Foreskin keratinocyte (primary cell): ENCODE measurements at places on chromosomes 6 and 20. TPM values are rescaled to one million over a fixed set of nuclear protein-coding genes. Genes with fewer than 3 reads are reported as not detected.

DNA sequence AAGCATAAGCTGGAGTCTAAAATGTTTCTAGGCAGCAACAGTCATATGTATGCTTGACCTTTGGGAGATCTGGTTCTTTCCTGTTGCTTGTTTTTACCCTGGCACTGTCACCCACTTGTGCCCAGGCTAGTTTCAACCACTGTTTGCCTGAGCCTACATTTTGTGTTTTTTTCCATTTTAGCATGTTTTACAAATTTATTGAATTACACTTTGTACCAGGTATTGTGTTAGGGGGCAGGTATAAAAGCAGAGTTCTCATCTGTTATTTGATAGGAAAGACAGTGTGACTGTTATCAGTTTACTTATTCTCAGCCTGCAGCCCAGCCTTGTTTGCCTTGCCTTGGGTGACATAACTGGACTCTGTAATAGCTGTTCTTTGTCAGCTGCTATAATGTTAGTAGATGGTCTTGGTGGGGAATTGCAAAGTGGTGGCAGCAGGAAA is 147.0 kb downstream of the CDKAL1 start:
- DNase-seq = no peak

- DNase-seq = no peak
These were observed 108.0 kb downstream of the PRND start for GRCh38 chr20:4829514-4830215.

GRCh38 chr6:29762781-29763214 is 39.6 kb downstream of the HLA-F start:
- no peak for DNase-seq

DNA sequence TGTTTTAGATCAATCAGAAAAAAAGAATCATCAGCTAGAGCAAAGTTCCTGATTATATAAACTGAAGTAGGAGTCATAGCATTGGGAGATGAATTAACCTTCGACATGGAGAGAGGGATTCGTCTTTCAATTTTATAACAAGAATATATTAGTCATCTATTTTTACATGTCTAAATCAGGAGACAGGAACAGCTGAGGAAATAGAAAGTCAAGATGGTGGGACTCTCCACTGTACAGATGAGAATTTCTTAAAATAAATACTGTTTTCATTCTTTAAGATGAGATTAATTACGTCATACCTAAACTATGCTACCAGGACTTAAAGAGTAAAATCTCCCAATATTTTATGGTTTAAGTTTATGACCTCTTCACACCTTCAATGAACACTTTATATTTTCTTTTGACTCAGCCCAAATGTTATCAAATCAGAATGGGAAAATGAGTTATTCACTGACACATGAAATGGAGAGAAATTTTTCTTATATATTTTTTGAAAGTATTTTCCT is 1137.7 kb downstream of the EPHA7 start:
- no peak for DNase-seq

DNA sequence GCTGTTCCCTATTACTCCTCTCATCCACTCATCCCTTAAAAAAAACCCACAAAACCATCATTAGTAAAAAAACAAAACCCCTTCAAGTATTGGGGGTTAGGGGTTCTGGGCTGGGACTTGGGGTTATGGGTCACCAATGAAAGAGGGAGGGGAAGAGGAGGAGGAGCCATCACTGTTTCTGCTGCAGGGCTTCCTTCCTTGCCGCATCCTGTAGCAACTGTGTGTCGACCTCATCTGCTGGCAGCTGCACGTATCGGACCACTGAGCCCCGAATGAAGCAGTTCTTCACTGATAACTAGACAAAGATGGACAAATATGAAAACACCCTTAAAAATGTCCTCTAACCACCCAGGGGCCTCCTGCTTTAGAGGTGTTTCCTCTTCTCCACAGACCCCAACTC is 2.0 kb upstream of the VARS1 start:
- DNase-seq = no peak

DNA sequence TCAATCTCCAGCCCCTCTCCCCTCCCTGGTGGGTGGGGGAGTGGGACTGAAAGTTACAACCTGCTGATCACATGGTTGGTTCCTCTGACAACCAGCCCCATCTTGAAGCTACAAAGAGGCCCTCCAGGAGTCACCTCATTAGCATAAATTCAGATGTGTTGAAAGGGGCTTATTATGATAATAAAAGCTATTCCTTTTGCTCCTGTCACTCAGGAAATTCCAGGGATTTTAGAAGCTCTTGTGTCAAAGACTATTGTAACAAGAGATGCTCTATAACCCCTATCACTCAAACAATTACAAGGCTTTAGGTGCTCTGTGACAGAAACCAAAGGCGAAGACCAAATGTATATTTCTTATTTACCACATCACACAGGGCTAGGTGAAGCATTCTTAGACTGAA is 30.1 kb upstream of the MBOAT1 start:
- DNase-seq = no peak

DNA sequence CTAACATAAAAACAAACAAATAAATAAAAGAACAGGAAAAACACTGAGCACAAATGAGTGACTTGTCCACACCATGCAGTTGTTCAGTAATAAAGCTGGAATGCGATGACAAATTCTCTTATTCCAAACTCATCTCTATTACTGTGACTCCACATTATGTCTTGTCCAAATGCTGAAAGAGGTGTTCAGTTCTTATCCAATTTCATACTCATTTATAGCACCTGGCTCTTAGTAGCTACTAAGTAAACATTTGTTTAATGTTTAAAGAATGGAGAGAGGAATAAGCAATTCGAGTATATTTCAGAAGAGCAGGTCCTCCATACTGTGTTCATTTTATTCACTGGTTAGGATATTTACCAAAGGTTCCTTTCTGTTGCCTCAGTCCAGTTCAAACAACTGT is 439.0 kb upstream of the JAG1 start:
- DNase-seq = peak; percentile 59

GRCh38 chr6:75424618-75425548 is 68.7 kb downstream of the FILIP1 start:
- no peak for DNase-seq

GRCh38 chr6:31546339-31546957 is at the start of gene ATP6V1G2:
ATP6V1G2 (minus strand) TSS chr6:31546608; CDS start chr6:31546559, 49 bp downstream.
- peak; percentile 91 for DNase-seq

DNA sequence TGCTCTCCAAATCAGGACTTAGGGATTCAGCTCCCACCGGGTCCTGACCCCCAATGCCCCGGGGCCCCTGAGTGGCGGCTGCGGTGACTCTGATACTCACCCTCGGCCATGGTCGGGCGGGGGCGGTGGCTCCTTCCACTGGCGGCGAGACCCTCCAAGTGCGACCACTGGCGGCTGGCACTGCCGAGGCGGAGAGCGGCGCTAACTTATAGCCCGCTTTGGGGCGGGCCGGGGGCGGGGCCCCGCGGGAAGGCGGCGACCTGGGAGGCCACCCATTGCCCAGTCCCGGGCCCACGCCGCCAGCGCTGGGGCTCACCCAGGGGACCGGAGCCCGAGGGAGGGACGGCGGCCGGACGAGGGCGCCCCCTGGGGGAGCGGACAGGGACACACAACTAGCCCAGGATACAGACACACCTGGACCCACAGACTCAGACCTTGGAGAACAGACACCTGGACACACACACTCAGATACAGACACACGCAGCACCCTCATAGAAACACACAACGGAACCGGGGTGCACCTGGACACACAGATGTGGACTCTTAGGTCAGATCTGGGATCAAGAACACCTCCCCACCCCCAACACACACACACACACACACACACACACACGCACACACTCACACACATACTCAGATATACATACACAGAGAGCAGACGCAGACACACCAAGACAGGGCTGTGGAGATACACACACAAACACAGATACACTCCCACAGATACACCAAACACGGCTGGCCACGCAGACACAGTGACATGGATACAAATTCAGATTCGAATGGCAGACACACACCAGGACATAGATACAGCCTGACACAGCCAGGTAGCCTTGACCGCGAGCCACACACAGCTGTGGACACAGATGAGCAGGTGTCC is at the start of gene TGM2:
TSS of gene TGM2 (minus strand) at position 182 of the 877 bp plus-strand sequence. CDS start at position 110, 72 bp downstream.
- DNase-seq = peak; percentile 50

DNA sequence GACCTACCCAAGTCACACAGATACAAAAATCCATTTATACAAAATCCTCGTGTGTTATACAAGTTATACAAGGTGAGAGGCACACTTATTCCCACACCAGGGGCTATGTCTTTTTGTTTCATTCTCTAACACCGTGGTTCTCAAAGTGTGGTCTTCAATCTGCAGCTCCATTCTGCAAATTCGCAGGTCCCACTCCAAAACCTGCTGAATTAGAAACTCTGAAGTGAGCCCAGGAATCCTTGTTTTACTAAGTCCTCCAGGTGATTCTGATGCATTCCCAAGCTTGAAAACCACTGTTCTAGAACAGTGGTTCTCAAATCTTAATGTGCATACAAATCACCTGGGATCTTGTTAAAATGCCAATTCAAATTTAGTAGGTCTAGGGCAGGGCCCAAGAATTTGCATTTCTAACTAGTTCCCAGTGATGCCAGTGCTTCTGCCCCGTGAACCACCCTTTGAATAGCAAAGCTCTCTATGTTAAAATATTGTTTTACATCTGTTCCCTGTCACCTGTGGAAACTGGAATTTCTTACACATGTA is 35.1 kb downstream of the LRFN2 start:
- DNase-seq = no peak

GRCh38 chr20:32967961-32968457 is 36.2 kb downstream of the SUN5 start:
- DNase-seq = no peak

- no peak for DNase-seq
These were observed 24.5 kb downstream of the DTNBP1 start for GRCh38 chr6:15638373-15638772.

DNA sequence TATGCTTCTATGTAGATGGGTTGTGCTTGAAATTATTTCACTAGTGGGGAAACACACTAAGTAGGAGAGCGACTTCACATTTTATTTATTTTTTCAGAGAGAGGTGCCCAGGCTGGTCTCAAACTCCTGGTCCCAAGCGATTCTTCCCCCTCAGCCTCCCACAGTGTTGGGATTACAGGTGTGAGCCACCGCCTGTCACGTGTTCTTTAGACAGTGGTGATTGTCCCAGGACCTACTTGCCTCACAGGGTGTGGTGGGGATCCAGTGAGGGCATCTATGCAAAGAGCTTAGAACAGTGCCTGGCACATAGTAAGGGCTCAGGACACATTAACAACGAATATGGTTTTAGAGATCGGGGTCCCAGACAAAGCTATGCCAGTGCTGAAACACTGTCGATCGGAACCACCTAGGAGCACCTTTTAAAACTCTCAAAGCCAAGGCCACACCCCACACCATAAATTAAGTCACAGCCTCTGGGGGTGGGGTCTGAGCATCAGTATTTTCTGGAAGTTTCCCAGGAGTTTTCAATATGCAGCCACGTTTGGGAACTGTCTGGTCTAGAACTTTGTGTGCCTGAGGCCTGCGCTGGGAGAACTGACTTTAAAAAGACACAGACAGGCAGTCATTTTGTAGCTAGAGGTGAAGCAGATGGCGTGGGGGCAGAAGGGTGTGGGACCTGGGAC is 4.8 kb upstream of the BCAS4 start:
- no peak for DNase-seq

DNA sequence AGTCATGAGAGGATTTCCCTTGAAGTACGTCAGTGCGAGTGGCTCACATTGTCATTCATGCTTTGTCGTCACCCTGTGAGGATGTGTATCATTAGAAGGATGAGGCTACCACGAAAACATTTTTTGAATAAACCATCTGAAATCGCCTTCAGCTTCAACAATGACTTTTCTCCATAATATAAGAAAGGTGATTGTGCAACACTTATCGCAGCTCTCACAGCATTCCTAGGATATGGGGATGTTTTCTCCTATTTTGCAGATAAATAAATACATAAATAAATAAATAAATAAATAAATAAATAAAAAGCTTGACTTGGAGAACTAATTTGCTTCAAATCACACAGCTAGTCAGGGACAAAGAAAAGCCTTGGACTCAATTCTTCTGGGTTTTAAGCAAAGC is 326.5 kb downstream of the FOXA2 start:
- no peak for DNase-seq

DNA sequence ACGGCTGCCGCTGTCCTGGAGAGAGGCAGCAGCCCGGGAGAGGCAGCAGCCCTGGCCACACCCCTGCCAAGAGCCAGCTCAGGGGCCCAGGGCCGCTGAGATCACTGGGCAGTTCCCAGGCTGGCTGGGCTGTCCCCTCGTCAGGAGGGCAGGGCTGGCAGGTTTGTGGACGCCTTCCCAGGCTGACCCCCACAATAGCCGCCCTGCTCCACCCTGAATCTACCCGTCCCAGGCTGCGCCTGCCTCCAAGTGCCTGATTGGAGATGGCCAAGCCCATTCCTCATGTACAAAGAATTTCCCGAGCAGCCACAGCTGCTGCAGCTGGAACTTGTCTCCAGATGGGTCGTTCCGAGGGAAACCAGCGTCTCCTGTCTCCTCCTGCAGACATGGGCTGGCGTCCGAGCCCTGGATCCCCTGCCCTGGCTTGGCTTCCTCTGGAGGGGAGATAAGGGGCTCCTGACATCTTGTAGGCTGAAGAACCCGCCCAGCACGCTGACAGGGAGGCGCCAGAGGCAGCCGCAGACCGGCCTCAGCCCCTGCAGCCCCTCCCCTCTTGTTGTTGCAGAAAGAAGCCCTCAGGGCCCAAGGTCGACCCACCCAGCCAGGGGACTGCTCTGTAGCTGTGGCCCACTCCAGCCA is 9.4 kb upstream of the GATA5 start:
- no peak for DNase-seq

DNA sequence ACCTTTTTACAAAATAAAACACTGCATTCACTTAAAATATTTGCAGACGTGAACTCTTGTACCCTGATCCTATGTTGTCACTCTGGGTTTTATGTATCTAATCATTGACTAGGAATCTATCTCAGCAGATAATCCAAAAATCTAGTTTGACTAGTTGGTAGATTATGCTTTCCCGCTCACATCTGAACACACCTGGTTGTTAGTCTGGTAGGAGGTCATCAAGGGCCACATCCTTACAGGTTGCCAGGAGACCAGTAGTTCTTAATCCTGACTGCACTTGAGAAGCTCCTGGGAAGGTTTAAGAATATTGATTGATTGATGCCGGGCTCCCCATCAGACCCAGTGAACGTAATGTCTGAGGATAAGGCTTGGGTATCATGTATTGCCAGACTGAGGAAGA is 104.4 kb downstream of the MTHFD1L start:
- no peak for DNase-seq

DNA sequence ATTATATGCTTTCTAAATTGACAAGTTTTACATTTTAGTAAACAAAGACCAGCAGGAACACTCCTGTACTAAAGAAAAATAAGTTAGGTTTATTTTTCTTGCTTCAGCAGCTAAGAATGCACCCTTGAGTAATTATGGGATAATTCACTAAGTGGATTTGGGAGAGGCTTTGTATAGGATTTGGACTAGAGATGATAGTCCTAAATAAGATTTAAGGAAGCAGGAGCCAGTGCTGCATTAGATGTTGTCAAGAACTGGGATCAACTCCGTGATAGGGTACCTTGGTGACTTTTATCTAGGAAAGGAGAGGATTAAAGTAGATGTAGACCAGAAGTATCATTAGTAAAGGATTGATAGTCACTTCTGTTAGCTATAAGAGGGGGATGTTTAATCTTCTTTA is 4.1 kb upstream of the C6orf141 start:
- DNase-seq = no peak

The CAP2 gene
- 5.6 and 7.4 TPM in 2 replicates for total RNA-seq

The FGD2 gene
- total RNA-seq = 0.07 and 0.14 TPM in 2 replicates

The MMP24 gene
- 0.03 and 0.04 TPM in 2 replicates for total RNA-seq

The LHFPL5 gene
- total RNA-seq = not detected in 2 replicates

The HAO1 gene
- total RNA-seq = not detected in 2 replicates

The IPCEF1 gene
- total RNA-seq = not detected in 2 replicates

The IL20RA gene
- total RNA-seq = 1.2 and 1.7 TPM in 2 replicates

The ELOVL2 gene
- total RNA-seq = 0.10 and 0.18 TPM in 2 replicates

The SLC22A3 gene
- 2.1 and 2.2 TPM in 2 replicates for total RNA-seq

The MYLK2 gene
- 0.07 TPM in 2 replicates for total RNA-seq

The EPPIN gene
- total RNA-seq = not detected in 2 replicates

The C20orf204 gene
- 0.18 and 0.34 TPM in 2 replicates for total RNA-seq

The CRISP2 gene
- not detected in 2 replicates for total RNA-seq
